DMS53 (cell line): ENCODE measurements at places on chromosomes 5 and 9.

- no peak for DNase-seq
Measured at GRCh38 chr5:96610747-96611146, 51.4 kb upstream of the CAST start.

GRCh38 chr9:116626762-116627161 lies 60.3 kb upstream of the TRIM32 start:
- no peak for DNase-seq

DNA sequence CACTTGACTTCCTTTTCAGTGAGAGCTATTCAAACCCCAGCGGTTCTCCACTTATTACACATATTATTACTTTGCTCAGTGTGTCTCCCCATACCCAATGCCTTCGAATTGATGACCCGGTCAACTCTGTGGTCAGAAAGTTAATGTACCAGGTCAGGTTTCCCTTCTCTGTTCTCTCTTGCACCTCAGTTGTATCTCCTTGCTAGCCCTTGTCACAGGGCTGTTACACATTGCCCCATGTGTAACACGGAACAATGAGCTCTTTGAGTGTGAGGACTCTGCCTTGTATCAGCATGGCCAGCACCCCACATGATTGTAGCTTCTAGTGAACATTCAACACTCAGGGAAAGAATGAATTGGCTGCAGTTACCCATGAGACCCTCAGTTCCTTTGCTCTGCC lies 73.6 kb downstream of the DOCK2 start:
- no peak for DNase-seq

GRCh38 chr5:30600892-30601291 lies 592.6 kb upstream of the CDH6 start:
- no peak for DNase-seq

GRCh38 chr9:14203356-14204056 lies 110.4 kb downstream of the NFIB start:
- no peak for DNase-seq

GRCh38 chr9:107367727-107368502 lies 84.8 kb downstream of the RAD23B start:
- DNase-seq, result no peak

DNA sequence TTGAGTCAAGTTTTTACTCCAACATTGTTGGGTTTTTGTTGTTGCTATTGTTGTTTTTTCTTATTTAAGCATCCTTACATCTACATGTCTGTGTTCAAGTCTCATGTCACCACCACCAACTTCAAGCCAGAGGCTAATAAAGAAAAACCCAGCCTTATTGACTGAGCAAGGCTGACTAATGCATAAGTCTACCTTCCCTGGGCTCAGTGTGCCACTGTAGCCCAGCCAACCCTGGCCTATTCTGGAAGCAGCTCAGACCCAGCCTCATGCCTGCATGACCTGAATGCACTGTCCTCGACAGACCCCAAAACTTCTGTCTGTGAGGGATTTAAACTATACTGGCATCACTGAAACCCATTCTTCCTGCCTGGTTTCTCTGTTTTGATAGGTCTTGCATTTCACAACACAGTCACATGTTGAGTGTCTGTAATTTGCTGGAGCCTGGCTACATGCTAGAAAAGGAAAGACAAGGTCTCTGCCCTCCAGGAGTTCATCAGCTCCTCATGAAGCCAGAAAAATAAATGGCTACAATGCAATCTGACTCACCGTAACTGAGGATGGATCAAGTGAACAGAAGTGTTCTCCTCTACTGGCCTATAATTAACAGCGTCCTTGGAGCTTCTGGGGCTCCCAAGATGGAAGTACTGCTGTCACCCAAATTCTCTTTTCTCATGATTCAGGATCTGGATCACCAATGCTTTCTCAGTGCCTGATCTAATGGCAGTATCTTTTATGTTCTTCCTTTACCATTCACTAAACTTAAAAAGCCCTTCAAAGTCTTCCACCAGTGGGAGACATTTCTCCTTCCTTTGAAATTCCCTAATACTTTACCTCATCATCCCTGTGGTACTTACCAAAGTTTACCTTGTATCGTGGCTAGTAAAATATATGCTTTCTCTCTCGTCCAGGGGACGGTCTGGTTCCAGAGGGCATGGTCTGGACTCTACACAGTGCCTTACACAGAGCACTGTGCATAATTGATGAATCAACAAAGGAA lies 103.9 kb upstream of the IFNE start:
- DNase-seq, result no peak
